ENCODE measurements at places on chromosomes 12 and 14.

DNA sequence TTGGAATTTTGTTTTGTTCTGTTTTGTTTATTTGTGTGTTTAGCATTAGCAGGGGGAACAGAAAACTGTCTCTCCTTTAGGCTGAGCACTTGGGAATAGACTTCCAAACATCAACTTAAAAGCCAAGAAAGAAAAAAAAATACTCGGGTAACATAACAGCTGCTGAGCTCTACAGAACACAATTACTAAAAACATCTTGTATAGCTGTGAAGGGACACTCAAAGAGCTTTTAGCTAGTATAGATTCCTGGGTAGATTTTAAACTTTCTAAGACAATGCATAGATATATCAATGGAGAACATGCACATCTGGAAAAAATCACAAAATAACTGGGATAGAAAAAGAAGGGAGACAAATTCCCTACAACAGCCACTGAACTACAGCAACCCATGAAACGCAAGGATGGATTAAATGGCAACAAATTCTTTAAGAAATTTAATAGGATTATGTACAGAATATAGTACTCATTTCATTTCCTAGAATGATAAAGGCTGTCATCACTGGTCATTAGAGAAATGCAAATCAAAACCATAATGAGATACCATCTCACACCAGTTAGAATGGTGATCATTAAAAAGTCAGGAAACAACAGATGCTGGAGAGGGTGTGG, 174.3 kb upstream of the KRR1 start:
- DNase-seq, result no peak

GRCh38 chr12:117124421-117125271, 25.4 kb upstream of the TESC start:
- DNase-seq, result no peak

DNA sequence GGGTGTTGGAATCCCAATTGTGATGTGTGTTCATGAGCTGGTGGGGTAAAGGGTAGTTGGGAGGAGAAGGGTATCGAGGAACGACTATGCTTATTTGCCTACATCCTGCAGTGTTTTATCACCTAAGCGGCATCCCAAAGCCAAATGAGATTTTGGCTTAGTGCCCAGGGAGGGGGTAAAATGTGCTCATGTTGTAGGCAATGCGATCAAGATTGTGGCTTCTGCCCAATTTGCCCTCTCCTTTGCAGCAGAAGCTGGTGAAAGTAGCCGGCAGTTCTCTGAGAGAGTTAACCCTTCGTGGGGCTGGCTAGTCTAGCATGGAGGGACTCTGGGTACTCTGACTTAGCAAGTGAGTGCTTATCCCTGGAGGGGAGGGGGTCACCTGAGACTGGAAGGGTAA, 753 bp downstream of the RPH3A start:
- DNase-seq, result no peak

- DNase-seq, result no peak
Measured at GRCh38 chr14:104117341-104118005, 20.9 kb upstream of the KIF26A start.
